ENCODE measurements at places on chromosomes 12 and 14. TPM values are rescaled to one million over a fixed set of nuclear protein-coding genes. Genes with fewer than 3 reads are reported as not detected.

DNA sequence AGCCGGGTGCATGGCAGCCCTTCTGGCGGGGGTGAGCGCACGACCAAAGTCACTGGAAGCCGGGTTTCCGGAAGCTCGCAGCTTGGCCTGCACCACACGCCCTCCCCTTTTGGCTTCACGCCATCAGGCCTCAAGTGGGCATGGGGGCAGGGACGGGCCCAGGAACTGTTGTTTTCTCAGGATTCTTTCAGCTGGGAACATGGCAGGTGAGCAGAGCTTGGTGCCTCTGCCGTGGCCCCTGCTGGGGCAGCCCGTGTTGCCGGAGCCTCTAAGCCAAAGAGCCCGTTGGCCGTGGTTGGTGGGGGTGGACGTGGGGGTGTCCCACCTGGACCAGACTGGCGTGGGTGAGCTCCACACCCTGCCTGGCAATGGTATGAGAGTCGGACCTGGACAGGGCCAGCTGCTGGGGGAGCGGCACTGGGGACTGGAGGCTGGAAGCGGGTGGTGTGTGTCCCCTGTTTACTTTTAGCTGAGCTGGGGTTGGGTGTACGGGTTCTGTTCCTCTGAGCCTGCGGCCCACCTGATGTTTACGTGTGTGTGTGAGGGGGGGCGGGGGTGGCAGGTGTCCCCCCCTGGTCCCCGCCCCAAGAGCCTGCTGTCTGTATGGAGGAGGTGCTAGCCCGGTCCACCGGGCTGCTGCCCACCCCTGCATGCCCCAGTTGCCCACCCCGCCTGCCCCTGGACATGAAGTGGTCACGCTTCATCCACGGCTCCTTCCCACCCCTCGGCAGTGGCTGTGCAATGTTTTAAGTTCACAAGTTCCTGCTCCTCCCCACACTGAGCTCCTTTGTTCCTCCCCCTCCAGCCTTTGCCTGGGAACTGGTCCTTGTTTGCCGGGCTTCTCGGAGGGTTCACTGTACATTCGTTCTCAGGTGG, 28.7 kb upstream of the PLD4 start:
- no peak overlapping the region for H3K4me3 ChIP-seq
- H3K27ac ChIP-seq: no peak overlapping the region
- peaks cover 5% of the 10 kb centered on the region for H3K4me1 ChIP-seq
- DNase-seq: no peak
- no peaks in the 10 kb centered on the region for H3K36me3 ChIP-seq
- peaks cover 3% of the 10 kb centered on the region for H3K27me3 ChIP-seq

GRCh38 chr12:46221255-46222128, 47.4 kb downstream of the SLC38A1 start:
- H3K4me3 ChIP-seq: peak overlapping the region; percentile 81
- H3K4me1 ChIP-seq: peaks cover 97% of the 10 kb centered on the region
- DNase-seq: no peak
- peak overlapping the region; percentile 97 for H3K27ac ChIP-seq
- peaks cover 33% of the 10 kb centered on the region for H3K36me3 ChIP-seq
- H3K27me3 ChIP-seq: no peaks in the 10 kb centered on the region

- H3K36me3 ChIP-seq: peaks cover 28% of the 10 kb centered on the region
- peak; percentile 6 for DNase-seq
- no peak overlapping the region for H3K4me3 ChIP-seq
- no peak overlapping the region for H3K27ac ChIP-seq
Measured at GRCh38 chr14:54572316-54572715, 5.4 kb downstream of the SAMD4A start.

Gene RNASE2
- polyA plus RNA-seq: 0.41 TPM

Gene PLEK2
- polyA plus RNA-seq: 1.4 TPM

All from naive B cell (primary cell).